Caco-2 (cell line): ENCODE measurements at places on chromosomes 1 and 21. TPM values are rescaled to one million over a fixed set of nuclear protein-coding genes. Genes with fewer than 3 reads are reported as not detected.

The TRIM62 gene
- 2.4 and 2.5 TPM in 2 replicates for total RNA-seq

- no peak for DNase-seq
These were observed 500.7 kb upstream of the NFIA start for GRCh38 chr1:60581455-60582220.

GRCh38 chr1:151060007-151060656, at the start of gene MLLT11:
Gene MLLT11, plus strand, starts transcription at chr1:151060397. Its CDS starts 6,828 bp downstream, at chr1:151067225.
- no peak for DNase-seq

The IL10 gene
- not detected in 2 replicates for total RNA-seq

The PLA2G2F gene
- total RNA-seq, result not detected in 2 replicates

The KCNK1 gene
- total RNA-seq, result 0.60 TPM in 1 of 2 replicates, not detected in the other

The CD1D gene
- not detected in 2 replicates for total RNA-seq

- no peak for DNase-seq
These were observed 3.8 kb upstream of the EEIG2 start for GRCh38 chr1:108556066-108556465.

The TNNT2 gene
- 5.9 and 7.3 TPM in 2 replicates for total RNA-seq

DNA sequence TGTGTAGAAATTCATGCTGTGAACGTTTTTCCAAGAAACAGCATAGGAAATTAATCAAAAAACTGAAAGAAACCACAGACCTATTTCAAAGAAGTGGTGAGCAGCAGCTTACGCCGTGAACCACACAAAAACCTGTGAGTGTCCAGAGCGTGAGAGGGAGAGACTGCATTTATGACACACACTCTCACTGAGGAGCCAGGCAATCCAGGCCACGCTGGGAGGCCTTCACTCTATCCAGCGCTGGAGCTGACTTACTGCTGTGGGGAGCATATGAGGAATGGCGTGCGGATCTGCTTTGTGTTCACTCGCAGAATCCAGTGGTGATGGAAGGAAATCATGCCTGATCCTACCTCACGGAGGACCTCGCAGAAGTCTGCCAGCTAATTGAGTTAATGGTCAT, 12.7 kb downstream of the ADAMTS1 start:
- DNase-seq, result no peak

GRCh38 chr1:153793261-153793972, 18.2 kb downstream of the SLC27A3 start:
- DNase-seq, result no peak

DNA sequence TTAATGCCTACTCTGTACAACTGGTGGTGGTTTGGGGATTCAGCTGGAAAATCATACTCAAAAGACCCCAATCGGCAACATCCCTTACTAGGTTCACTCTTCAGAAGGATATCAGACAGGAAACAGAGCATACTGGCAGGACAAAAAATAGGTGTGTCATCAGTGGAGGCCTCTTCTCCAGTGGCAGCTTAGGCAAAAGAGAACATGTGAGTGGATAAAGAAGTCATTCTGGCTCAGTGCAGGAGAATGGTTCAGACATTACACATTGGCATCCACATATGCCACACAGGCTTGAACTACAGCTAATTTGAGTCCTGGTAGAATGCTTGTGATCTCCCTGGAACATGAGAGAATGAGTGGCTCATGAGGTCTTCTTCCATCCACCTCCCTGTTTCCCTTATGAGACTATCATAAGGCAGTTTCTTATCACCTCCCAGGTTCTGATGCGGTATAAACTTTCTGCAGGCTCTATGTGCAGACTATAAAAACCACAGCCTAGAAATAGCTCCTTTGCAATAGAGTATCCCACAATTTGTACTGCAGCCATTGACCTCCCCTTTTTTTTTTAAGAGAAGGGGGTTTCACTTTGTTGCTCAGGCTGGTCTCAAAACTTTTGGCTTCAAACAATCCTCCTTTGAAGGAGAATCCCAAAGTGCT, 24.7 kb downstream of the VAMP4 start:
- DNase-seq, result no peak

GRCh38 chr1:65056866-65057265, 90.5 kb upstream of the JAK1 start:
- no peak for DNase-seq

DNA sequence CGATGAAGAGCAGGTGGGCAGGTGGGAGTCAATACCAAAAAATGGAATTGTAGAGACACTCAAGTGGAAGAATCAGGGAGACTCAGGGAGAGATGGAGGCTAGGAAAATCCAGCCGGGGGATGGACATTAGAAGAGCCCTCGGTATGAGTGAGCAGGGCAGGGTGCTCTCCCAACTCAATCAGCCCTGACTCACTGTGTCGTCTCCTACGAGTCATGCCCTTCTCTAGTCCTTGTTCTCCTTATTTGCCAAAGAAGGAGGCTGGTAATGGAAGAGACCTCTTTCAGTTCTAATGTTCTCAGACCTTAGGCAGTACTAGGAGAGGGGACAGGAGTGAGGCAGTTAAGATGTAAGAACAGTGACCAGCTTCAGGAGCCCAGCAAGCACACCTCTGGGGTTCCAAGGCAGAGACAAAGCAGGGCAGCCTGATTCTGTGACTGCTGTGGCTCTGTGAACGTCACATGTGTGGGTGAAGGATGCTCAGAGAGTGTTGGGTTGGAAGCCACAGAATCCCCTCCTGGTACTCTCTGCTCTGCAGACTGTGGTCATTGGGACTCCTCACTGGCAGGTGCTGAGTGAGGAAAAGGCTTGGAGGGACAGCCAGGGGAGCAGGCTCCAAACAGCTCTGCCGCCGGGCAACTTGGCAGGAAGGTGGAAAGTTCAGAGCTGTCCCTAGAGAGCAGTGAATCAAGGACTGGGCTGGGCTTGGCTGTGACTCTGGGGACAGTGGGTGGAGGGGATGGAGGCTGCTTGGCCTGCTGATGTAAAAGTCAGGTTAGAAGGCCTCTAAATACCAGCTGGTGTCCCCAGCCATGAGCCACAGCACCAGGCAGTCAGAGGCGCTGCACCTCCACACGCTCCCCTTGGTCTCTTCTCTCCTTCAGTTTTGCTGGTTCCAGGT, 11.1 kb upstream of the GJA5 start:
- DNase-seq, result no peak

The RGS18 gene
- not detected in 2 replicates for total RNA-seq

DNA sequence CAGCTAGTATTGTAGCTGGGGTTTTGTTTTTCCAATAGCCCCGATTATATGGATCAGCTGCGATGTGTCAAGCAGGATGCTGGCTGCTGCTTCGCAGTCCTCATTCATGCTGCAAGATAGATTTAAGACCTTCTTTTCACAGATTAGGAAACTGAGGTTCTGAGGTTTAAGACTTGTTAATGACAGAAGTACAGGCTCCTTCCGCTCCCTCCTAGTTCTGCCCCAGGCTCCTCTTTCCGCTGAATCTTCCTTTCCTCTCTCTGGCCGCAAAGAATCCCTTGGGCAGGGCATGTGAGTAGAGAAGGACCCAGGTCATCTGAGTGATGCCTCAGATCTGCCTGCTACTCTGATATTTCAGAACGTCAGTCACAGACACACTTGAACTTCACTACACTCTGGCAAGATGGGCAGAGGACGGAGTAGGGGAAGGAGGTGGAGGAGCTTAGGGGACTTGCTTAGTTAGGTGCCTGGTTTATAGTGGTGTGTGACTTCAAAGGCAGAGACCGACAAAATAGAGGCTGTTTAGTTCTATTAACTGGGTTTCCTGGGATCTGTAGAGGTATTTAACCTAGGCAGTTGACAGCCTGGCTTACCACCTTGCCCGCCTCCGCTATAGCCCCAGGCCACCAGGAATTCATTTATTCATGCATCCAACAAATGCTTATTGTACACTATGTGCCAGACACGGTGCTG, 4.2 kb downstream of the IGSF21 start:
- no peak for DNase-seq

The TDRD5 gene
- total RNA-seq, result 0.52 and 0.72 TPM in 2 replicates

The USH2A gene
- 0.11 and 0.26 TPM in 2 replicates for total RNA-seq
